Right renal cortex interstitium (tissue), 3 donors: ENCODE measurements at places on chromosomes 13 and 19. TPM values are rescaled to one million over a fixed set of nuclear protein-coding genes. Genes with fewer than 3 reads are reported as not detected.

DNA sequence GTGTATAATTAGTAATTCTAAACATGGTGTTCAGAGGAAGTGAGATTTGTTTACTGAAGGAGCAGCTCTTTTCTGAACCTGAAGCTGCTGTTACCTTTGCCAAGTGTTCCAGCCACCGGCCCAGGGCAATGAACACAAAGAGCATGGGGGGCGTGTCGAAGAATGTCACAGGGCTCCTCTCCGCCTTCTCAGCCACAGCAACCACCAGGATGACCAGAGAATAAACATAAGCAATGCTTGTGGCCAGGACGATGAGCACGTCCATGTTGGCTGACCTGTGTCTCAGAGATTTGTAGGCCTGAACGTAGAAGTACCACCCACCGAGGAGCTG is 53.1 kb downstream of the ATP7B start:
- DNase-seq, result no peak

DNA sequence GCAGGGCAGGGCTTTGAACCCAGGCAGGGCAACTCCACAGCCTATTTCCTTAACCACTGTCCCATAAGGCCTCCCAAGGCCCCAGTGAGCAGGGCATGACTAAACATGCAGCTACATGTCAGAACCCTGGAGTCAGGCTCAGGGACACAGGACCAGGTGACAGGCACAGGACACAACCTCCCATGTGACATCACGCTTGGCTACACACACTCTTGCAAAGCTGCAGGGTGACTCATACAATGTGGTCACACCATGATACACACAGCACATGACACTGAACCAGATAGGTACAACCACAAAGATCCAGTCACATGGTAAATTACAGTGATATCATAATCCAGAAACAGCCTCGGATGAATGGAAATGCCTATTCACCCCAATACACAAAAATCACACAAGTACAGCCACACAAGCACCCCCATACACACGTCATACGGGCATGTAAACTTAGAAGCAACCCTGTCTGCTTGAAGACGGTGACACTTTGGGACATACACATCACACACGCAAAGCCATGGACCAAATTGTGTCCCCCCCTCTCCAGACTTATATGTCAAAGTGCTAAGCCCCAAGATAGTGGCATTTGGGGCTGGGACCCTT is 14.5 kb downstream of the KLK4 start:
- DNase-seq, result no peak

GRCh38 chr13:21202767-21203531 is 26.5 kb downstream of the MRPL57 start:
- no peak for DNase-seq

The IGFL1 gene
- not detected for polyA plus RNA-seq

- DNase-seq, result no peak
Observed at GRCh38 chr19:35038623-35039512, 2.7 kb upstream of the HPN start.

The OR10H1 gene
- 0.04 TPM for polyA plus RNA-seq

DNA sequence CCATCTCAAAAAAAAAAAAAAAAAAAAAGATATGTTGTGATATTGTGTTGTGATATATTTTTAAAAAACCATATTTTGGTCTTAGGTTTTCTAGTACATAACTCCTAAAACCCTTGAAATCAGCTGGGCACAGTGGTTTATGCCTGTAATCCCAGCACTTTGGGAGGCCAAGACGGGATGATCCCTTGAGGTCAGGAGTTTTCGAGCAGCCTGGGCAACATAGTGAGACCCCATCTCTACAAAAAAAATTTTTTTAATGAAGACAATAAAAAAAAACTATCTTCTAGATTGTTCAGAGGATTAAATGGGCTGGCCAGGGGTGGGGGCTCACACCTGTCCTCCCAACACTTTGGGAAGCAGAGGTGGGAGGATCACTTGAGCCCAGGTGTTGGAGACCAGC is 1.3 kb upstream of the DCAF15 start:
- no peak for DNase-seq

DNA sequence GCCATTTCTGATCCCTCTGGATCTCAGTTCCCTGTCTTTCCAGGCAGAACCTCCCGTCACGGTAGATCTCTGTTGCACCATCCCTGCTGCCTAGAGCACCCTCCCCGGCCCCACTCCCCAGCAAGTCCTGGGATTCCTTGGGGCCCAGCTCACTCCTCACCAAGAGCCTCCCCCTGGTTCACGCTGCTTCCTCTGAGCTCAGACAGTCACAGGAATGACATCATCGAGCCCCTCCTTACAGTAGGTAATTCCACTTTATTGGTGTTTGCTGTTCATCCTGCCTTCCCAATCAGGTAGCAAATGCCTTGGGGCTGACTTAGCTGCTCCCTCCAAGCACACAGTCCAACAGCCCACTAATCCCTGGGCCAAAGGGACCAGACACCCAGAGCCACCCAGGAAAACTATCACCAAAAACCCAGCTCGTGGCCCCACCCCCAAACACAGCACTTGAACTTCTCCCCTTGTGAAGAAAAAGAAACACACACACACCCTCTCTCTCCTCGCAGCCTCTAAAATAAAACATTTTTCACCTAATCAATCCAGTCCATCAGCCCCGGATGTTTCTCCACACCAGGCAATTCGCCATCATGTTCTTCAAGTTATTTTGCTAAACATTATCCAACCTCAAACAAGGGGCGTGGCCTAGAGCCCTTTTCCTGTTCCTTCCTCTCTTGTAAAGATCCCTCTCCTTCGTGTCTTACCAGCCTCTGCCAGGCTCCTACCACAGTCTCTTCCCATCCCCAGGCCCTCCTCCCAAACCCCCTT is 2.5 kb downstream of the NAPA start:
- DNase-seq, result no peak

The APOE gene
- polyA plus RNA-seq, result 265 TPM

The BICRA gene
- polyA plus RNA-seq, result 9.7 TPM

The EIF3K gene
- 339 TPM for polyA plus RNA-seq

The SHC2 gene
- polyA plus RNA-seq, result 21.5 TPM

DNA sequence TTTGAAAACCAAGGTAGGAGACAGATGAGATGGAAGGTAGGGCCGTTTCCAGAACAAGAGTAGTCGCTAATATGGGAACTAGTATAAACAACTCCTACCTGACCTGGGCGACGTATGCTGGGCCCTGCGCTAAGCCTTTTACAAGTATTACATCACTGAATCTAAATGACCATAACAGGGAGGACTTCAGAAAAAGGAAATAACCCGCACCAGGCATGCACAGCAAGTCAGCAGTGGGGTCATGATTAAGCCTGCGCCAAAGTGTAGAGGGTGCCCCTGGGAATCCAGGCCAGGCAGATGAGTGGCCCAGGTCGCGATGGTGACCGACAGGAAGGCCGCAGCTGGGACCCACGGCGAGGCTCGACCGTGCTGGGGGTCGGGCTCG is 613 bp downstream of the ATP13A1 start:
- no peak for DNase-seq

- no peak for DNase-seq
Observed at GRCh38 chr19:4802711-4803110, 11.2 kb downstream of the FEM1A start.
